AG10803 (cell line): ENCODE measurements at places on chromosomes 7 and 10.

- no peak for DNase-seq
These were observed 22.5 kb downstream of the EMX2 start for GRCh38 chr10:117565068-117565467.

- no peak for DNase-seq
These were observed 84.7 kb upstream of the TMEM168 start for GRCh38 chr7:112874909-112875308.

DNA sequence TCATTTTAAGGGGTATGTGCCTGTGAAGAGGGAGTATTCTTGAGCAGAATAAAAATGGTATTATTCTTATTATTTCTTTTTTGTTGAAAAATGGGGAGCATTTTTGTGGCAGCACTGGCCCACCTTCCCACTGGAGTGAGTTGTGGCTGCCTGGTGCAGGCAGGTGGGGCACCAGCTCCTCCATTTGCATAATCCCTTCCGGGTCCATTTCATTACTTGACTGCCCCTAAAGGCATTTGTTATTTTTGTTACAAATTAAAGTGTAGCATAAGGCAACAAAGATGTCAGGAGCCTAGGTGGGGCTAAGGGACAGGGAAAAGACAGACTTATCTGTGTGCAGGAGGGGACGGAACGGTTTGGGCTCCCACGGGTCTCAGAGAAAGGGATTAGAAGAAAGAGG is 26.8 kb downstream of the GOLGA7B start:
- no peak for DNase-seq

GRCh38 chr7:39530971-39531370 is 35.2 kb upstream of the YAE1 start:
- no peak for DNase-seq

- DNase-seq = peak; percentile 76
These were observed 118.2 kb downstream of the JAZF1 start for GRCh38 chr7:28062197-28062991.

DNA sequence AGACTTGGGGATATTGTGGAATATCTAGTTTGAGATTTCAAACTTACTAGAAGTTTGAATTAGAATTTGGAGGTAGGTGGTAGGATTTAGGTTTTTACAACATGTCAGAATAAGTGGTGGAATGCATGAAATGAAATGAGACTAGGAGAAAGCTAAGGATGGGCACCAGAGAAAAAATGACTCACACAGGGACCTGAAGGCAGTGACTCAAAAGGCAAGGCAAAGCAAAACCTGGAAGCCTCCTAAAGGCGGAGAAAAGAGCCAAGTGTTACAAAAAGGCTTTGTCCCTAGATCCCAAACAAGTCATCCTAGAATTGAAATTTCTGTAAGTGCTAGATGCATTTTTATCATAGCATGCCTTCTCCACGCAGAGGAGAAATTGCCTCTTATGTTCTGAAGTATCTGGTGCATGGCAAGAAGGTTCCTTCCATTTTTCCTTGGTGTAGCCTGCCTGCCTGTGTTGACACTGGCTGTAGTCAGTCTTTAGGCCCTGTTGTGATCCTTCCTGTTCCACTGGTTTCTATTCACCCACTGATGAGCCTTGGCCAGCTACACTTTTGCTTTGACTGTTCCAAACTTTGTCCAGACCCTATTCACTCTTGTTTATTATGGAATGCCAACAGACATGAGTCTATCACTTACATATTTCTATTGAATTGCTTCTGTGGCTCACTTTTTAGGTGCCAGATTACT is 109.3 kb downstream of the ETV1 start:
- DNase-seq = peak; percentile 58

DNA sequence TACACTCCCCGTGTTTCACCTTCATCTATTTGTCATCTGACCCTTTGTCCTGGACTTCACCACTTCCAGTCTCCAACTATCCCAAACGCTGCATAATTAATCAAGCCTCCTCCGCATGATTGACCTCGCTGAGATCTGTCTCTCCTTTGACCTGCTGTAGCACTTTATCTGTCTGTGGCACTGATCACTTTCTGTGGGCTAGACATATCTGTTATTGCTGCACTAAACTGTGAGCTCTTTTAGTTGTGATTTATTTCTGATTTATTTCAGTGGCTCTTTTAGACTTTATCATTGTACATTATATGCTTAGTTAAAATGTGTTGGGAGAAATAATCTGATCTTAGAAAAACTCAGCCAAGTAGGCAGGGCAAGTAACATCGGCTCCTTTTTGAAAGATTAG is 91.9 kb upstream of the GATA3 start:
- DNase-seq = no peak

DNA sequence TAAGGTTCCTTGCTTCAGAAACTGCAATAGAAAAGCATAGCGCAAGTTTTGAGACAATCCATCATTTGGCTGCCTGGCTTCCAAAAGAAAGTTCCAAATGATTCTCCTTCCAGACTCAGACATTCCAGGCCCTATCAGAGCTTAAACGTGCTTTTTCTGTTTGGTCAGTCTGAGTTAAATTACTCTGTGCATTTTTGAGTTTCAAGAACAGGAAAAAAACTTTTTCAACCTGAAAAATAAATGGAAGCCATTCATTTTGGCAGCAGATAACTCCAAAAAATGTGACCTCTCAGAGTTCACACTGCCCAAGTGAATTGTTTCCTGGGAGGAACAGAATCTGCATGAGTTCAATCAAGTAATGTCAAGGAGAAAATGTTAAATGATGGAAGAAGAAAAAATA is 354.2 kb downstream of the CXCL12 start:
- peak; percentile 35 for DNase-seq

GRCh38 chr7:135755351-135755753 is 6.7 kb upstream of the FAM180A start:
- DNase-seq = no peak

DNA sequence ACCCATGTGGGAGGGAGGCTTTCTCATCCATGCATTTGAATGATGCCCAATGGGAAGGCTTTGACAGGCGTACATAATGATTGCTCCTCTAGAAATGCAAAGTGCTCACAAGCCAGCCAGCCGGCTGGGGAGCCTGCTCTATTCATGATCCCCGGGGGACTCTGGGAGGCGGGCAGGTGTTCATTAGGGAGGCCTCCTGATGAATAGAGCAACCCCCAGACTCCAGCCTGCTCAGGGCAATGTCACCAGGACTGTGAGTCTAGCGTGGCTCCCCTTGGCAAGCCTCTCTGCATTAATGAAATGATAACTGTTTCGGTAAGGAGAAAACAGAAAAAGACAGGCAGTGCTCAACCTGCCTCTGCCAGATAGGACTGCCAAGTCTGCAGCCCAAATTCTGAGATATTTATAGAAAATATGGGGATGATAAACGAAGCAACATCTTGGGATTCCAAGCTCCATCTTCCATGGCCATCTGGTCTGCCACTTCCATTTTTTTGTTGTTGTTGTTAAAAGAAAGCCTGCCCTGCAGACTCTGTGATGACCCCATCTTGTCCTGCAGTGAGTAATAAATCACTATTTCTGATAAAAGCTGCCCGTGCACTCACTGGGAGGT is 236.4 kb downstream of the PRPF18 start:
- DNase-seq = no peak

GRCh38 chr7:71145906-71146901 is 14.3 kb downstream of the GALNT17 start:
- no peak for DNase-seq
